ENCODE measurements at places on chromosomes 2 and 18. TPM values are rescaled to one million over a fixed set of nuclear protein-coding genes. Genes with fewer than 3 reads are reported as not detected.

DNA sequence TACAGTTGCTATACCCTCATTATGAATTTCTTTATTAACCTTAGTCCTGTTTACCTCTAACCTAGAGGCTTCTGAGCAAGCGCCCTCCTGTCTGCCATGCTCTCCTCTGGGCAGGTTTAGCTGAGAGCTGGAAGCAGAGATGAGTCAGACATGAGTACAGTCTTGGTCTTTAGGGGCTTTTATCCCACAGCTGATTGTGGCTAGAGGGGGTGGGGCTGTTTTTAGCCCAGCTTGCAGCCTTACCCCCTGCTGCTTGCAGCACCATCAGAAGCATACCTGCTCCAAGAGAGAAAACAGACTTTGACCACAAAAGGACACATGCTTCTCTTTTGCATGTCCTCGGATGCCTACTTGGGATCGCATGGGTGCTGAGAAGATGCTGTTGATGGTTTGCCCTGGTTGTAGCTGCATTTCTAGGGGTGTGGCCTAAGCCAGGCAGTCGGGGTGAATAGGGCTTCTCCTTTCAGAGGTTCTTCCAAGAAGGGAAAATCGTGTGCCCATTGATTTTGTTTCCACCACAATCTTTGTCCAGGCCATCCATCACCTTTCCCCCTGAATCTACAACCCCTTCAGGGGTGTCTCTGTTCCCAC lies 115.0 kb upstream of the LGALSL start:
- no peaks in the 10 kb centered on the region for H3K27me3 ChIP-seq
- no peaks in the 10 kb centered on the region for H3K4me1 ChIP-seq
- no peaks in the 10 kb centered on the region for H3K36me3 ChIP-seq
- H3K27ac ChIP-seq: no peak overlapping the region
- DNase-seq: no peak

The RESP18 gene
- not detected for total RNA-seq

DNA sequence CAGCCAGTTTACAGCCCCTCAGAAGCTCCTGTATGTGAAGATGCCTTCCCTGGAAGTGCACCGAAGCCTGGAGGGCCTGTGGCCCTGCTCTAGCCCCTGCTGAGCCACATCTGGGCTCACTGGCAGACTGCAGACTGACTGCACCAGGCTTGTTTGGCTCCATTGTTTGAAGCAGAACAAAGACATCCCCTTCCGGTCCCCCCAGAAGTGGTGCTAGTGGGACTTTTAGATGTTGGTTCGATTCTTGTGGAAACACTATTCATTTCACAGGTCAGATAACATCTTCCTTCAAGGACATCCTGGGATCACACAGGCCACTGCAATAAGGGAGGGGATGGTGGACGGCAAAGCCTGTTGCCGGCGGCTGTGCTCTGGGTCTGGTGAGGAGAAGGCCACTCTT lies 57.8 kb upstream of the CBLN2 start:
- DNase-seq: no peak
- no peak overlapping the region for H3K4me3 ChIP-seq
- H3K36me3 ChIP-seq: no peaks in the 10 kb centered on the region
- H3K27me3 ChIP-seq: no peaks in the 10 kb centered on the region

DNA sequence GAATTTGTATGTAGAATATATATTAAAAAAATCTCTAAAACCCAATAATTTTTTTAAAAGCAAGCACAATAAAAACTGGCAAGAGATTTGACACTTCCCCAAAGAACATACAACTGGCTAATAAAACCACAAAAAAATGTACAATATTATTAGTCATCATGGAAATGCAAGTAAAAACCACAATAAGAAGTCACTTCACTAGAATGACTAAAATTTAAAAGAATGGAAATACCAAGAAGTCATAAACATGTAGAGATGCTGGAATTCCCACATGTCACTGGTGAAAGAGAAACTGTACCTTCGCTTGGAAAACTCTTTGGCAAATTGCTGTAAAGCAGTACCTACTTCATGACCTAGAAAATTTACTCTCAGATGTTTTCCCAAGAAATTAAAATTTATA lies 43.4 kb upstream of the KYNU start:
- no peaks in the 10 kb centered on the region for H3K27me3 ChIP-seq
- no peaks in the 10 kb centered on the region for H3K36me3 ChIP-seq
- no peak for DNase-seq
- H3K4me1 ChIP-seq: no peaks in the 10 kb centered on the region
- no peak overlapping the region for H3K4me3 ChIP-seq

GRCh38 chr2:66830881-66831280 lies 396.0 kb downstream of the MEIS1 start:
- H3K36me3 ChIP-seq: no peaks in the 10 kb centered on the region
- H3K27me3 ChIP-seq: no peaks in the 10 kb centered on the region
- H3K27ac ChIP-seq: no peak overlapping the region
- H3K4me3 ChIP-seq: no peak overlapping the region
- no peaks in the 10 kb centered on the region for H3K4me1 ChIP-seq

- no peaks in the 10 kb centered on the region for H3K36me3 ChIP-seq
- no peak overlapping the region for H3K4me3 ChIP-seq
- no peaks in the 10 kb centered on the region for H3K4me1 ChIP-seq
- no peaks in the 10 kb centered on the region for H3K27me3 ChIP-seq
- H3K27ac ChIP-seq: no peak overlapping the region
These were observed 464.3 kb upstream of the ID2 start for GRCh38 chr2:8217468-8218030.

- H3K4me1 ChIP-seq: no peaks in the 10 kb centered on the region
- H3K4me3 ChIP-seq: no peak overlapping the region
- DNase-seq: peak; percentile 48
- no peaks in the 10 kb centered on the region for H3K36me3 ChIP-seq
- H3K27me3 ChIP-seq: no peaks in the 10 kb centered on the region
These were observed 492.4 kb downstream of the PLCL1 start for GRCh38 chr2:198296665-198297308.

The LRP1B gene
- total RNA-seq: not detected

DNA sequence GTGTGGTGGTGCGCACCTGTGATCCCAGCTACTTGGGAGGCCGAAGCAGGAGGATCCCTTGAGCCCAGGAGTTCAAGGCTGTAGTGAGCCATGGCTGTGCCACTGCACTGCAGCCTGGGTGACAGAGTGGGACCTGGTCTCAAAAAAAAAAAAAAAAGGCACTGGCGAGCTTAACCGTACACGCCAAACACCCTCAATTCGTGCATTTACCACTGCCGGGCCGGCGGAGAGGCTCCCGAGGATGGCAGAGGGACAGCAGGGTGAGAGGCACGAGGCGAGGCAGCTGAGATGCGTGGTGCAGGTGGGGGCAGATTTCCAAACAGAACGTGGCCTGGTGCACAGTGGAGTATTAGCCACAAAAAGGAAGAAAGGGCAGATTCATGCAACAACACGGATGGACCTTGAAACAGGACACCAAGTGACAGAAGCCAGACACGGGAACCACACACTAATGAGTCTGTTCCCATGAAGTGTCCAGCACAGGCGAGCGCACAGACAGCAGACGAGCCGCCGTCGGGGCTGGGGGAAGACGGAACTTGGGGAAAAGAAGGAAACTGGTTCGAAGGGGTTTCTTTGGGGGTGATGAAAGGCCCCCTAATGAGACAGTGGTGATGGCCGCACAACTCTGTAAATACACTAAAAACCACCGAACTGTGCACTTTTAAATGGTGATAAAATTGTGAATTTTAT lies 27.4 kb downstream of the SLC66A2 start:
- H3K27me3 ChIP-seq: no peaks in the 10 kb centered on the region
- DNase-seq: no peak
- no peak overlapping the region for H3K27ac ChIP-seq
- H3K4me1 ChIP-seq: no peaks in the 10 kb centered on the region

DNA sequence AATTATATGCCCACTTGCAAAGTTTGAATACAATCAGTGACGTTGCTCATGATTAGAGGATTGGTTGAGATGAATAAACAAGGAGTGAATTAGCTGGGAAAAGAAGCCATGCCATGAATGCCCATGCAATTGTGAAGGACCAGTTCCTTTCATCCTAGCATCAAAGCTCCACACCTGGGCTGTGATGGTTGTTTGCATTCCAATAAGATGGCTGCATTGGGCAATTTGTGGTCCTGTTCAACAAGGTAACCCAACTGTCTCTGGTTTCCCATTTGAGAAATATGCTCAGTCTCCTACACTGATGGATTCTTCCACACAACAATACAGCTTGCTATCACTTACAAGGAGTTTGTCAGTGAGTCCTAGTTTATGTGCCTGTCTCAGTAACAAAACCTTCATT lies 550.2 kb downstream of the STK39 start:
- H3K4me3 ChIP-seq: no peak overlapping the region
- DNase-seq: no peak
- no peaks in the 10 kb centered on the region for H3K27me3 ChIP-seq
- H3K4me1 ChIP-seq: no peaks in the 10 kb centered on the region

- H3K4me3 ChIP-seq: no peak overlapping the region
- H3K27me3 ChIP-seq: no peaks in the 10 kb centered on the region
- no peak for DNase-seq
- H3K36me3 ChIP-seq: no peaks in the 10 kb centered on the region
- peaks cover 26% of the 10 kb centered on the region for H3K4me1 ChIP-seq
These were observed 24.3 kb downstream of the NCOA1 start for GRCh38 chr2:24515335-24515734.

GRCh38 chr2:119338826-119339561 lies 27.6 kb downstream of the C2orf76 start:
- no peaks in the 10 kb centered on the region for H3K36me3 ChIP-seq
- H3K27ac ChIP-seq: no peak overlapping the region
- peak; percentile 44 for DNase-seq
- no peak overlapping the region for H3K4me3 ChIP-seq

GRCh38 chr2:5495586-5495985 lies 196.6 kb upstream of the SOX11 start:
- no peak for DNase-seq
- no peak overlapping the region for H3K27ac ChIP-seq
- no peaks in the 10 kb centered on the region for H3K27me3 ChIP-seq
- no peaks in the 10 kb centered on the region for H3K36me3 ChIP-seq
- H3K4me3 ChIP-seq: no peak overlapping the region

The CCDC74B gene
- 0.84 TPM for total RNA-seq

The GALNT14 gene
- 0.62 TPM for total RNA-seq

DNA sequence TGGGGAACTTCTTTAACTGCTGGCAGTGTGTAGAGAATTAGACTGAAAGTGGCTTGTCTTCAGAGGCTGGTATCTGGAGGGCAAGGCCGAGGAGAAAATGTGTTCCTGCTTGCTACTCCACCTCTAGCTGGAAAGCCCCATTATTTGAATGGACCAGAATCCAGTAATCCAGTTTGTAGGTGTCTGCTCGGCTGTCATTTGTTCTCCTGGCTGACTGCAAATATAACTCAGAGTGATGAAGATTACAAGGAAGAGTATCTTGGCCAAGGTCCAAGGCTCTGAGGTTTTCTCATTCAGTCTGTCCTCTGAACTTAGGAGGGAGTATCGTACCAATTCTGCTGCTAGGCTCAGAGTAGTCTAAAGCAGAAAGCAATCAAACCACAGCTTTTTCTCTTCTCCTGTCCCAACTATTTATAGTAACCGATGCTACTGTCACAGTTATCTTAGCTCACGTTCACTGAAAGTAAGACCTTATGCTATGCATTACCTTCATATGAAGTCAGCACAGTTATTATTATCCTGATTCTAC lies 228.6 kb downstream of the SETBP1 start:
- H3K4me3 ChIP-seq: no peak overlapping the region
- no peaks in the 10 kb centered on the region for H3K36me3 ChIP-seq
- H3K4me1 ChIP-seq: no peaks in the 10 kb centered on the region
- no peak for DNase-seq
- H3K27ac ChIP-seq: no peak overlapping the region

The CELF4 gene
- total RNA-seq: not detected

DNA sequence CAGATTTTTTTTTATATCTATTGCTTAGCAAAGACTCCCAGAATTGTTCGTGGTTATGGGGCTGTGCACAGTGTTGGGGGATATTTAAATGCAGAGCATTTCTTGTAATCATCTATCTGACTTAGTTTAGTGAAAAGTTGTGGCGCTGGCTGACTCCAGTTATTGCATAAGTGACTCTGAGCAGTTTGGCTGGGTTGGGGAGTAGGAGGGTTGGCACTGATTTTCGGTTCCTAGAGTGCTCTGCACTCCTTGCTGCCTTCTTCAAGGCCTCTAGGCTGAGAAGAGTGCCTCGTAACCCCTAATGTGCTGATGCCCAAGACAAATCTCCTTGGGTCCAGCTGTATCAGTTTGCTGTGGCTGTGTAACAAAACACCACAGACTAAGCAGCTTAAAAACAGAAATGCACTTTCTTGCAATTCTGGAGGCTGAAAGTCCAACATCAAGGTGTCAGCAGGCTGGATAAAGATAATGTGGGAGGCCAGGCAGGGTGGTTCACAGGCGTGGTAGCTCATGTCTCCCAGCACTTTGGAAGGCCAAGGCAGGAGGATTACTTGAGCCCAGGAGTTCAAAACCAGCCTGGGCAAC lies 6.5 kb upstream of the IMPA2 start:
- no peak overlapping the region for H3K4me3 ChIP-seq
- no peaks in the 10 kb centered on the region for H3K27me3 ChIP-seq
- DNase-seq: no peak

DNA sequence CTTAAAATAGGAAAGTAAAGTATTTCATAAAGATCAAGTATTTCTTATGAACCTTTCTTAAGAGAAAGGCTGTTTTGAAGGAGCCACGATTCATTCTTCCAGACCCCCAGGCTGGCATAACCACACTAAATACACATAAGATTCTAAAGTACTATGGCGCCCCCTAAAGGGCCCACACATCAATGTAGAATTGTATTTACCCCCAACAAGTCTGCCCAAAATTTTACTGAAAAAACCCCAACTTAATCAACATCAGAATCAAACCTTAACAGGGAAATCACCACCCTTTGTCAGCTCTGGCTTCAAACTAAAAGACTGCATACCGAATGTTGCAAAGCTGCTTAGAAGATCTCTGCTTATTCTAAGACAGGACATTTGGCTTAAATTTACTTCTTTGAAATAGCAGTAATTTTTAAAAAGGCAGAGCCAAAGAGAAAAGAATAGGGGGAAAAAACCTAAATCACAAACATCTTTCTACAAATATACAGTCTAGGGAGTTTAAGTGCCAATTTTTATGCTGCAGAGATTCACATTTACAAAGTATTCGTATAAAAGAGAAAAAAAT lies 20.4 kb upstream of the BCL2 start:
- DNase-seq: peak; percentile 54
- no peak overlapping the region for H3K4me3 ChIP-seq
- no peak overlapping the region for H3K27ac ChIP-seq
- H3K4me1 ChIP-seq: no peaks in the 10 kb centered on the region
- H3K36me3 ChIP-seq: peaks cover 14% of the 10 kb centered on the region

DNA sequence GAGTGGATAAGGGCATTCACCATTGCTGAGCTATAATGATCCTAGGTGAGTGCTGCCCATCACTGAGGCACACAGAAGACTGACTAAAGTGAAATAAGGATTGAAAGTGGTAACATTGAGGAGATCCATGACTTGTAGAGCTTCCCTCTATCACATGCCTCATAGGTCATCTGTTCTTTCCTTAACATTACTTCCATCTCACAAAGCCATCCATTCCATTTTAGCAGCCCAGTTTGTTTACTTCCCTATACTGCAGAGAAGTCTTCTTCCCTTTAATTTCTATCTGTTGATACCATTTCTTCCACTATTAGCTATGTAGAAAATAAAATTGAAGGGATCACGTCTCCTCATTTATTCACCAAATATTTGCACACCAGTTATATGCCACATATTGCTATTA lies 32.1 kb downstream of the ME2 start:
- H3K27me3 ChIP-seq: no peaks in the 10 kb centered on the region
- H3K27ac ChIP-seq: no peak overlapping the region
- H3K4me3 ChIP-seq: no peak overlapping the region
- H3K4me1 ChIP-seq: peaks cover 5% of the 10 kb centered on the region
- peaks cover 24% of the 10 kb centered on the region for H3K36me3 ChIP-seq
- no peak for DNase-seq

All from CD8-positive, alpha-beta memory T cell (primary cell).